ENCODE measurements at places on chromosomes 7 and 10.

- no peak for DNase-seq
Measured at GRCh38 chr10:78896159-78896928, 172.4 kb upstream of the ZMIZ1 start.

DNA sequence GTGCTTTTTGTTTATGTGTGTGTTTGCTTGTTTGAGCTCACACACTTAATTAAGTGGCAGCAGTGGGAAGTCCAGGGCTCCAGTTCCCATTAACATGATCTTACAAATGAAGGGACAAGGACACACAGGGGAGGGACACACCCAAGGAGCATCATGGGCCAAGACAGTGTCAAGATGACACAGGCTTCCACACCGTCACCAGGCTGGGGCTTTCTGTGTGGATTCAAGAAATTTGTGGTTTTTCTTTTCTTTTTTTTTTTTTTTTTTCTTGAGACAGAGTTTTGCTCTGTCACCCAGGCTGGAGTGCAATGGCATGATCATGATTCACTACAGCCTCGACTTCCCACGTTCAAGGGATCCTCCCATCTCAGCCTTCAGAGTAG, 173.6 kb downstream of the KIAA1217 start:
- no peak for DNase-seq

DNA sequence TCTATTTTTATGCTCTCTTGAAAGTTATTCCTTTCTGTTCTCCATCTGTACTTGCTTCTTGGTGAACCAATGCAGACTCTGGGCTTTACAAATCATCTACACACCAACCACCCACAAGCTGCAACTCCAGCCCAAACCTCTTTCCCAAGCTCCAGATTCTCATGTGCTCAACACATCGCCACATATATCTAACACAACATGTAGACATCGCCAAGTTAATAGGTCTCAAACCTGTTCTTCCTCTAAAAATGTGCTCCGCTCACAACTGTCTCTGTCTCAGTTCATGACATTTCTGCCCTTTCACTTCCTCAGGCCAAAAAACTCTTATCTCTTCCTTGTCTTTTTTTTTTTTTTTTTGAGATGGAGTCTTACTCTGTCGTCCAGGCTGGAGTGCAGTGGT, 95.7 kb upstream of the EEPD1 start:
- DNase-seq, result no peak

GRCh38 chr7:80036107-80036506, 98.5 kb upstream of the GNAI1 start:
- no peak for DNase-seq

GRCh38 chr7:10412422-10413019, 561.2 kb upstream of the PHF14 start:
- DNase-seq, result peak; percentile 3

GRCh38 chr7:91266689-91267090, 2.5 kb downstream of the FZD1 start:
- DNase-seq, result peak; percentile 32

- no peak for DNase-seq
Measured at GRCh38 chr10:102900006-102900405, 18.1 kb upstream of the CNNM2 start.

GRCh38 chr7:27398851-27399250, 156.2 kb downstream of the EVX1 start:
- DNase-seq, result no peak

DNA sequence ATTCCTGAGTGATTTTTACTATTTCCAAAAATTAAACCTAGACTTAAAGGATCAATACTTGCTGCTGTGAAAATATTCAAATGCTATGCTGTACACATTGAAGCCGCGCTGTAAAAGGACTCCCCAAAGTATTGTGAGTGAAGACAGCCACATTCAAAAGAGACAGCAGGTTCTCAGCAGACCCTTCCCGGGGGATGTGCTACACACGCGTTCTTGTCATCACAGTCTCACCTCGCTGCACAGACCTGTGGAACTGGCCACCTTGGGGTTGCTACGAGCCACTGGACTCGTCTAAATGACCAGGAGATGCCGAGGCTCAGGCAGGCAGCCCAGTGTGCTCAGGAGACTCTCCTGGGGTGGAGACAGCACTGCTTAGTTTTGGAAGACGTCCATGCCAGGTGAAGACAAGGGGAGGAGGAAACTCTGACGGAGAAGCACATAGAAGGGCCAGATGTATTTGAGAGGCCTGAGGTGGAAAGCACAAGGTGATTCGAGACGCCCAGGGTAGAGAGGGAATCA, 367.7 kb upstream of the SHH start:
- DNase-seq, result no peak

- no peak for DNase-seq
Measured at GRCh38 chr10:78783753-78784152, 285.0 kb upstream of the ZMIZ1 start.

- peak; percentile 53 for DNase-seq
Measured at GRCh38 chr7:134908289-134908688, 78.0 kb upstream of the AGBL3 start.

- no peak for DNase-seq
Measured at GRCh38 chr7:122300956-122301833, 3.4 kb downstream of the FEZF1 start.

DNA sequence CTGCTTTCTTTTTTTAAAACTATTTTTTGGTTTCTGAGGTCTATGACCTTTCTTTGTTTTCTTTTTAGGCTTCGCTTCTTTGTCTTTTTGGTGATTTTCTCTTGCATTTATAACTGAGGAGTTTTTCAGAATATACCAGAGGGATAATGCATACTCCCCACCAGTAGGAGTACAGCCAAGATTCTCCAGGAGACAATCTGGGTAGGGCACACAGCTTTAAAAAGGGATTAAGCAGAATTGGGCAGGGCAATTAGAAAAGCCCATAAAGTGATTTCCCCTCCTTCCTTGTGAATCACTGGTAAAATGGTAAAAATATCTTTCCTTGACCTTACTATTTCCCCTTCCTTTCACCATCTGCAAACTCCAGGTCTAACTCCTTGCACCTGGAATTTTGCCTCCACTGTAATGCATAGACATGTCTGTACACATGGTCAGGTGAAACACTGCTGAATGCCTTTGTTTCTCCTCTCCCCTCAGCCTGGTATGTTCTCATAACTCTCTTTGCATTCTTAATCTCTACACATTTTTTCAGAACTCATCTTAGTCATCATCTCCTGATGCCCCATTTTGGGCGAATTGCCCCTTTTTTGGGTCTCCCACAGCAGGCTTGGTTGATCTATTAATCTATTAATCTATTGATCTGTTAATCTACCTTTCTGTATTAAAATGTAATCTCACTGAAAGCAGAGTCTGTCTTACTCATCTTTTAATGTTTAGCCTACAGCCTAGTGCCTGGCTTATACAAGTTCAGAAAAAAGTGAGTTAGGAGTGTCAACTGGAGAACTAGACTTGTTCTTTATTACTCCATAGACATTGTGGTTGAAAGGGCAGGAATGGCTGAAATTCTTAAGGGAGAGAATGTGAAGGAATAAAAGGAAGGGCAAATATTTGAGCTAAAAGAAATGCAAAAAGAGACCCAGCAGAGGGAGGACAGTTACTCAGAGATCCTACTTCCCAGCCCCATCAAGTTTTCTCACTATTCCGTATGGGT, 64.6 kb downstream of the MDFIC start:
- DNase-seq, result peak; percentile 67

- peak; percentile 42 for DNase-seq
Measured at GRCh38 chr10:124259139-124259825, 159.4 kb downstream of the OAT start.

DNA sequence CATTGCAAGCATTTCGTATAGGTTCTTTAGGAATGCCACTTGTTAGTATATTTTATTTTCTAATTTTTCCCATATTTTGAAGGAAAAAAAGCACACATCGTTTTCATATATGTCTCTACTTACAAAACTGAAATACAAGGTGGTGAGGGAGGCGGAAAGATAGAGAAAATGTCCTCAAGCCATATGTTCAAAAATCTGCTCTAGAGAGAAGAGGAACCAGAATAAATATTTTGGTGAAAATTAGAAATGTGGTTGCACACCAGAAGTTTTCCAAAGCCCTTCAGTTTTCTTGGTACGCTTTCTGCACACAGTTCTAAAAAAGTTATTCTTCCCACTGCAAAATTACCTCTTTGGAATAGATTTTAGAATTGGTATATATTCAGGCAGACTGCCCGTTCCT, 107.4 kb upstream of the RHOBTB1 start:
- no peak for DNase-seq

DNA sequence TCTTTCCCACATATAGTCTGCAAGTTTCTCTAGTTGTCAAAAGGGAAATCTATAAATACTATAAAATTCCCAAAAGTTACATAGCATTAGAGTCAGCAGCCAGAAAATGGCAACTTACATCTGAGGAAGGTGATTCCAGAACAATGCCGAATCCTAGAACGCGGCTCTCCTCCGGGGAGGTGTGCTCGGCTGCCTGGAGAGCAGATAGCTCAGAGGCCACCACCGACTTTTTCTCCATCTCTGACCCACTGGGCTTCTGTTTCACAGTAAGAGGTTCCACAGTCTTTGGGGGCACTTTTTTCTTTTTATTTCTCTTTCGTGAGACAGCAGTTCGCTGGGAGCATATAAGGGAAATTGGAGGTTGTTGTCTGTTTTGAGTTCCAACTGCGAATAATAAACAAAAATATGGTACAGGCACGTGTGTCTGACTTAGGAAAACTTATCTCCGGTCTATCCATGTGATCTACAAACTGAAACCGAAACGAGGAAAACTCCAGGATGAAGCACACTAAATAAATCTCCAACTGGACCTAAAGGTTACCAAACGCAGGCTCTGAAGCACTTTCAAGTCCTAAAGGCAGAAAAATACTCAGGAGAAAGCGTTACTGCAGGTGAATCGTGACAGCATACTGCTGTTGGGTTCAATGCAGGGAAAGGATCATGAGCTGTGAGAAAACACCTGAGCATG, 36.2 kb downstream of the BEND7 start:
- DNase-seq, result no peak

DNA sequence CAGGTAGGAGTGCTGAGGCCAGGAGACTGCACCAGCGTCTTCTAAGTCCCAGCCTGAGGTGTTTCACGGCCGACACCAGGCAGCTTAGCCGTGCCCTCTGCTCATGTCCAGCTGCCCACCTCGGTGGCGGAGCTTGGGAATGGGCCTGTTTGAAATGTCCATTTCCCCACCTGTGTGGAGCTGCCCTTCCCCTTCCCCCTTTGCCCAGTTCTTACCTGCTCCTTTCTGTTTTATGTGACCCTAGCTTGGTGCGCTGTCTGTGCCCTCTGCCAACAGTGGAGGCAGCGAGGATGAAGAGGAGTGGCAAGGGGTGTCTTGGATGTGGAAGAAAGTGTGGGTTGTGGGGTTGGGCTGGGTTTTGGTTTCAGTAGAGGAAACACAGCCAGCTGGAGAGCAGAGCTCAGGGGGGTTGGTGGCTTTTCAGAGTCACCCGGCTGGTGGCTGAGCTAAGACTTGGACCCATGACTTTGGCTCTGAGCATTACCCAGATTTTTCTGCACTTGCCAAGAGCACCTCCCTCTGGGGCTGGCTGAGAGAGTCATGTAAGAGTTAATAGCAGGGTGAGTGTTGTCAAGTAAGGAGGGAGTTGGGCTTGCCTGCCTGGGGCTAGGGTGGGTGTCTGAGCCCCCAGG, 37.4 kb downstream of the GBX1 start:
- no peak for DNase-seq

DNA sequence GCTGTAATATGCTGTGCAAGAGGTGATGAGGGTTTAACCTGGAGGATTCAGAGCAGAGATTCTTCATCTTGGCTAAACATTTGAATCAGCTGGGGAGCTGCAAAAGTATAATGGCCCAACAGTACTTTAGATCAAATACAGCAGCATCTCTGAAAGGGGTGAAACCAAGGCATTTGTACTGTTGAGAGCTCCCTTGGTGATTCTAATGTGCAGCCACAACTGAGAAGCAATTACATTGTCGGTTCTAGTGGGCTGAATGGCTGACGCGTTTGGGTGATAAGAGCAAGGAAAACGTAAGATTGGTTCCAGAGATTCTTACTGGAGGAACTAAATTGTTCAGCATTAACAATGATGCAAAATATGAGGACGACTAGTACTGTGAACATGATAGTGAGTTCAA, 269.7 kb downstream of the AGMO start:
- no peak for DNase-seq

DNA sequence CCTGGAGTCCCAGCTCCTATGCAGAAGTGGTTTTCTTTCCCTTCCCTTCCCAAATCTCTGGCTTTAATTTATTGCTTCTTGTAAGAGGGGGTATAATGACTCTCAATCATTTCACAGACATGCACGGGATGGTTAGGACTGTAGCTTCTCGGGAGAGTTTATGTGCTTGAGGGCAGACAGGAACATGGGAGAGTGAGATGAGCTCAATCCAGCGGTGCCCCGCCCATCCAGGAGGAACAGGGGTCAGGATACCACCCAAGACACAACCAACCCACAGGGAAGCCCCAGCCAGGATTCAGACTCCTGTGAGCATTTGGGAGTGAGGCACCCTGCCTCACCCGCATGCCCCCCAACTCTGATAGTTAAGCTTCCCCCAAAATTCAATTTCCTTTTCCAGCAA, 33.7 kb upstream of the GATAD1 start:
- no peak for DNase-seq

DNA sequence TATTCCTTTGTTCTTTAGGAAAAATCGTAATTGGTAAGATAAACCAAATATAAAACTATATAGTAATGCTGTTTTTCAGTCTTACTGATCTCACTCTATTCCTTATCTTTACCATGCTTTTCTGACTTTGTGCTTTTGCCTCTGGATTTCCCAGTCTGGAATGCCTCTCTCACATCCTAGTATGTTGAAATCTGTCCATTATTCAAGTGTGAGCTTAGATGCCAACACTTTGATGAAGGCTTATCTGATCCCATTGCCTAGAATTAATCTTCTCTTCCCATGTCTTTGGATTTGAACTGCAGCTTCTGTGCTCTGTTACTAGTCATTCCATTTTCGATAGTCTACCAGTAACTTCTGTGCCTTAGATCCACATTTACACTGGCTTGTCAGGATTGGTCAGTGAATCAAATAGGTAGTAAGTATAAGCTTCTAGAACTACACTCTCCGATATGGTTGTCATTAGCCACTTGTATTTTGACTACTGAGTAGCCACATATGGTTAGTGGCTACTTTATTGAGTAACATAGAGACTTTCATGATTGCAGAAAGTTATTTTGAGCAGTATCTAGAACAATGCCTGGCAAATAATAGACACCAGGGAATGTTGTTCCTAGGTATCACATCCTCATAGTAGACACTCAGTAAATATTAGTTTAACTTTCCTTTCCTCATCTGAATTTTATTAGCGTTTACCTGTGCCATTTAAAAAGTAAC, 92.9 kb downstream of the BMPR1A start:
- DNase-seq, result no peak

DNA sequence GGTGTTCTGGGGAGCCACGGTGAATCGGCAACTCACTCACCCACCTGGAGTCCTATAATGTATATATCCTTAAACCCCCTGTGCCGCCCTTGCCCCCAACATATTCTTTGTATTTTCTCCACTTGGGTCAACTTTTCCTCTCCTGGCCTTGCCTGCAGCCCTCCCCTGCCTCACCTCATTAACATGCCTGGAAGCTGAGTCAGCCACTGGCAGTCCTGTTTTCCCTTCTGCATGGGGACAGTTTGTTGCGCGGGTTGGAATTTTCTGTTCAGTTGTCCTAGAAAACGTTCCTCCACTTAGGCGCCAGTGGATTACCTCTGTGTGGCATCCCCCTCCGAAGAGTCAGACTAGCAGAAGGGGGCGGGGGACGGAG, 97.4 kb downstream of the C10orf105 start:
- DNase-seq, result peak; percentile 80

- no peak for DNase-seq
Measured at GRCh38 chr10:22644222-22644621, 70.2 kb downstream of the PIP4K2A start.

- no peak for DNase-seq
Measured at GRCh38 chr10:51918440-51918839, 219.0 kb upstream of the CSTF2T start.
